Activated naive CD4-positive, alpha-beta T cell treated with anti-CD3 and anti-CD28 coated beads for 36 hours (primary cell): ENCODE measurements at places on chromosomes 13 and 19. TPM values are rescaled to one million over a fixed set of nuclear protein-coding genes. Genes with fewer than 3 reads are reported as not detected.
A peak's percentile ranks its signal among the peaks of the same experiment; 100 is the strongest.

The BCAM gene
- total RNA-seq: not detected

The PSG2 gene
- total RNA-seq: not detected

The ZNF681 gene
- 5.1 TPM for total RNA-seq

The CEACAM3 gene
- not detected for total RNA-seq

The AXL gene
- total RNA-seq: not detected

The ANGPTL8 gene
- total RNA-seq: not detected

GRCh38 chr13:38566519-38566918 is 120.4 kb upstream of the FREM2 start:
- H3K4me3 ChIP-seq: no peak overlapping the region
- peaks cover 11% of the 10 kb centered on the region for H3K27me3 ChIP-seq
- H3K27ac ChIP-seq: no peak overlapping the region
- DNase-seq: no peak
- no peaks in the 10 kb centered on the region for H3K36me3 ChIP-seq

GRCh38 chr13:97307882-97308624 is 85.9 kb downstream of the MBNL2 start:
- H3K36me3 ChIP-seq: peaks cover 11% of the 10 kb centered on the region
- no peaks in the 10 kb centered on the region for H3K27me3 ChIP-seq
- H3K27ac ChIP-seq: no peak overlapping the region
- H3K4me3 ChIP-seq: no peak overlapping the region
- DNase-seq: no peak

DNA sequence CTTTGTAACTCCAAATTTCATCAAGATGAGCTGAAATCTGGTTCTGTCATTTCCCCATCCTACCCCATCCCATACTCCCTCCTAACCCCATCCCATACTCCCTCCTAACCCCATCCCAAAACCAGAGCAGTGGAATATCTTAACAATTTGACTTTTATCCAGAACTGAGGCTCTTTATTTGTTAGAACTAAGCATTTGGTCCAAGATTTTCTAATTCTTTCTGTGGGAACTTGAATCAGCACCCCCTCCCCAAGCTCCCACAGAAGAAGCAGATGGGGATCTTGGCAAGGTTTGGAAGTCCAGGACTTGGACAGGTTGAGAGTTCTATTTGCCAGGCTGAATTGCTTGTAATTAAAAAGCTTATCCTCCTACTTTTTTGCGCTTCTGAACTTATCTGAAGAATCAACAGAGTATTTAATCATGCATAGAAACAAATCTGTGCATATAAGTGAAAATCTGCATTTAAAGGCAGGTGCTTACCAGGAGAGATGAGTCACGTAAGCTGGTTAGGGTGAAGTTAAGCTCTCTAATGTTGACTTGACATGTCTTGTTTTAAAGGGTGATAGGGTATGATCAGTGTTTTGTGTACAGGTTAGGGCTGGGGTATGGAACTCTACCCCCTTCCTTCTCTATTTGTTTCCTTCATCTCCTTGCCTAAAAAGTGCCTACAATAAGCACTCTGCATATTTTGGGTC is 111.1 kb downstream of the COG6 start:
- H3K4me1 ChIP-seq: no peaks in the 10 kb centered on the region
- H3K27ac ChIP-seq: no peak overlapping the region
- H3K36me3 ChIP-seq: no peaks in the 10 kb centered on the region
- H3K4me3 ChIP-seq: no peak overlapping the region

- no peak for DNase-seq
- no peaks in the 10 kb centered on the region for H3K36me3 ChIP-seq
- no peak overlapping the region for H3K27ac ChIP-seq
- no peaks in the 10 kb centered on the region for H3K4me1 ChIP-seq
- no peak overlapping the region for H3K4me3 ChIP-seq
- no peaks in the 10 kb centered on the region for H3K27me3 ChIP-seq
Observed at GRCh38 chr13:61123538-61124289, 291.9 kb downstream of the PCDH20 start.

DNA sequence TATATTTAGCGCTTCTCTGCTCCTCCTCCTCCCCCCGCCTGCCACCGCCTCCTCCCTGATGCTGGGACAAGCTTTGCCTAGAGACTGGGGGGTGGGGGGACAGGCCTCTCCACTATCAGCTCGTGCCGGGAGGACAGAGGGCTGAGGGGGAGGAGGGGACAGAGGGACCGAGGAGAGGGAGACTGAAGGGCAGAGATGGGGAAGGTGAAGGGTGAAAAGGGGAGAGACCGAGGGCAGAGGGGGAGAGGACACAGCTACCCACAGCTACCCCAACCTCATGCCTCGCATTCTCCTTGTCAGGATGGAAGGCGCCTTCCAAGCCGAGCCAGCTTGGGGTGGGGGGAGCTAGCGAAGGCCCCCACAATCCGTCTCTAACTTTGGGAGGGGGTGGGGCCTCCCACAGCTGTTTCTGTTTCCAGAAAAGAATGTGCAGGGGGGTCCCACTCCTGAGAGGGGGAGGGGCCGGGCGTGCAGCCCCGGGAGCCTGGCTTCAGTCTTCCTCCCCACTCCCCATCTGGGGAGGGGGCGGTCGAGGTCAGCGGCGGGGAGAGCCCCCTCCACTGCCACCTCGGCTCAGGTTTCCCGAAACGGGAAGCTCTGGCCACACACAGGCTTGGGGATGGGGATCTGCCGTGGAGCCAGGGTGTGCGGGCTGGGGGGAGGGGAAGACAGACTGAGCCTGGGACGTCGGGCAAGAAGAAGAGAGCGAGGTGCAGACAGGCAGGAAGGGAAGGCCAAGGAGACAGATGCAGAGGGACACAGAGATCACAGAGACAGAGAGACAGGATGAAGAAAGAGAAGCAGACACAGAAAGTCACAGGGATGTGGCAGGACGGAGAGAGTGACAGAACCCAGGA is 1.6 kb downstream of the DACT3 start:
- peak overlapping the region; percentile 70 for H3K4me3 ChIP-seq
- no peak overlapping the region for H3K27ac ChIP-seq
- H3K36me3 ChIP-seq: no peaks in the 10 kb centered on the region
- peaks cover 29% of the 10 kb centered on the region for H3K4me1 ChIP-seq
- H3K27me3 ChIP-seq: peaks cover 16% of the 10 kb centered on the region
- peak; percentile 29 for DNase-seq

- peaks cover 2% of the 10 kb centered on the region for H3K27me3 ChIP-seq
- no peaks in the 10 kb centered on the region for H3K36me3 ChIP-seq
- H3K4me1 ChIP-seq: no peaks in the 10 kb centered on the region
- H3K4me3 ChIP-seq: no peak overlapping the region
- no peak for DNase-seq
- no peak overlapping the region for H3K27ac ChIP-seq
Observed at GRCh38 chr13:102707467-102707866, 12.6 kb upstream of the METTL21C start.

- H3K4me3 ChIP-seq: no peak overlapping the region
- H3K27ac ChIP-seq: no peak overlapping the region
- no peaks in the 10 kb centered on the region for H3K4me1 ChIP-seq
Observed at GRCh38 chr19:5436106-5436947, 18.9 kb upstream of the ZNRF4 start.

DNA sequence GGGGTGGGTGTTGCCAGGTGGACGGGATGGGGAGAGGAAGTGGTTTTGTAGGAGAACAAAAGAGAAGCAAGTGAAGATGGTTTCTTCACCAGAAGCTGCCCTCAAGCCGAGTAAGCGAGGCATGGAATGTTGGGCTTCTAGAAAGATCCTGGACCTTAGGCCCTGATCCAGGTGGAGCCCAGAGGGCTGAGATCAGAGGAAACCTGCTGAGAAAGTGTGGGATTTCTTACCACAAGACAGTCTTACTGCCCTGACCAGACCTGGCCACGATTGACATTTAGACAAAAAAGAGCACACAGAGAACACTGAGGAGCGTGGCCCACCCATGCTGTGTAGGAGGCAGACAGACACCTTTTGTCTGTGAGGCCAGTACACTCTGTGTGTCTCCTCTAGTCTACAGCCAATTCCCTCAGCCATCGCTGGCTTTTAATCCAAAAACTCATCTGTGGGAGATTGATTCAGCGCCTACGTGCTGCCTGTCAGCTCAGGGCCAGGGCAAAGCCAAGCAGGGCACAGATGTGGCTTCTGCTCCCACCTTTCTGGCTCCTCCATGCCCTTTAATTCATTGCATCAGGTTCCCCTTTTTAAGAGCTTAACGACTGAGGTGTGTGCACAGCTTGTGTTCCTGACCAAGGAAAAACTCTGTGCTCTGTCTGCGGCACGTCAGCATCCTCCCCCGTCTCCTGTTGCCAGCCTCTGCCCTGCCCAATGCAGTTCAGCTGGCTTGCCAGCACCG is 123.3 kb downstream of the AKAP11 start:
- H3K4me3 ChIP-seq: peak overlapping the region; percentile 84
- peaks cover 7% of the 10 kb centered on the region for H3K36me3 ChIP-seq
- H3K27me3 ChIP-seq: no peaks in the 10 kb centered on the region
- peak; percentile 61 for DNase-seq
- H3K27ac ChIP-seq: peak overlapping the region; percentile 100

DNA sequence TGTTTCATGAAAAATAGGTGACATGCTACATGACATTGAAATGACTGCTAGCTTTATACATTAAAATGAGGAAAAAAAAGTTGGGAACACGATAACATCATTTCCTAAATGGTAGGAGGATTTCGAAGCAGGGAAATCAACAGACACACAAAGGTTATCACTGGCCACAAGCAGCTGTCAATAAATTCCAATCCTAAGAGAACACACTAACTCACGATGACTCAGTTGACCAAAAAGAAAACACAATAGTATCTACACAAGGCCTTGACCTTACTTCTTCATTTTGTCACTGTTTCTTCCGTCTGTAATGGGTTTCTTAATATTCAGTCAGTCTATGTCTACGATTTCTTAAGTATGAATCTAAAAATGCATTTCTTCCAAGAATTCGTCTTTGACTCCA is 36.5 kb downstream of the STARD13 start:
- DNase-seq: no peak
- no peak overlapping the region for H3K27ac ChIP-seq
- no peaks in the 10 kb centered on the region for H3K36me3 ChIP-seq
- peaks cover 16% of the 10 kb centered on the region for H3K27me3 ChIP-seq

DNA sequence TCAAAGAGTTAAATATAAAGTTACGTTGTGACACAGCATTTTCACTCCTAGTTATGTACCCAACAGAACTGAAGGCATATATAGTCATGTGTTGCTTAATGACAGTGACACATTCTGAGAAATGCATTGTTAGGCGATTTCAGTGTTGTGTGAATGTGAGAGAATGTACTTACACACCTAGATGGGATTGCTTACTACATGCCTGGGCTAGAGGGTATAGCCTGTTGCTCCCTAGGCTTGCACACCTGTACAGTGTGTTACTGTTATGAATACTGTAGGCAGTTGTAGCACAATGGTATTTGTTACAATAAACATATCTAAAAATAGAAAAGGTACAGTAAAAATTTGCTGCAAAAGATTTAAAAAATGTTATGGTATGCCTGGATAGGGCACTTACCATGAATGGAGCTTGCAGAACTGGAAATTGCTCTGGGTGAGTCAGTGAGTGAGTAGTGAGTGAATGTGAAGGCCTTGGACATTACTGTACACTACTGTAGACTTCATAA is 89.2 kb downstream of the DHRS12 start:
- H3K27ac ChIP-seq: no peak overlapping the region
- H3K36me3 ChIP-seq: peaks cover 2% of the 10 kb centered on the region
- H3K4me3 ChIP-seq: no peak overlapping the region
- no peak for DNase-seq
- H3K4me1 ChIP-seq: no peaks in the 10 kb centered on the region

DNA sequence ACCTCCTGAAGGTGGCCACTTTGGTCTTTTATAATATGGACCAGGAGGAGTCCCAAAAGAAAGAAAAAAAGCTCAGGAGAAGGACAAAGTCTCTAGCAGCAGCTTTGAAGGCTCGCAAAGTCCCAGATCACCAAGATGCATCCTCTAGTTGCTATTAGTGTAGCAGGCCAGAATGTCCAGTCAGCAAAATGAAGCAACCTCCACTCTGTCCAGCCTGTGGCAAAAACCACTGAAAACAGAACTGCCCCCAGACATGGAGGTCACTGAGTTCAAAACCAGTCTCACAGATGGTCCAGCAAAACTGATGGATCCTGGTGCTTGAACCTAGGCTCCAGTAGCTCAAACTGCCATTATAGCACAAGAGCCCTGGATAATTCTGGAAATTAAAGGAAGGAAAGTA is 10.4 kb downstream of the LILRB4 start:
- peaks cover 5% of the 10 kb centered on the region for H3K36me3 ChIP-seq
- H3K4me3 ChIP-seq: no peak overlapping the region
- no peak overlapping the region for H3K27ac ChIP-seq

GRCh38 chr13:49914947-49915346 is 21.2 kb downstream of the SPRYD7 start:
- no peaks in the 10 kb centered on the region for H3K4me1 ChIP-seq
- H3K27me3 ChIP-seq: no peaks in the 10 kb centered on the region
- H3K36me3 ChIP-seq: peaks cover 14% of the 10 kb centered on the region
- H3K4me3 ChIP-seq: no peak overlapping the region
- no peak overlapping the region for H3K27ac ChIP-seq
- DNase-seq: no peak

DNA sequence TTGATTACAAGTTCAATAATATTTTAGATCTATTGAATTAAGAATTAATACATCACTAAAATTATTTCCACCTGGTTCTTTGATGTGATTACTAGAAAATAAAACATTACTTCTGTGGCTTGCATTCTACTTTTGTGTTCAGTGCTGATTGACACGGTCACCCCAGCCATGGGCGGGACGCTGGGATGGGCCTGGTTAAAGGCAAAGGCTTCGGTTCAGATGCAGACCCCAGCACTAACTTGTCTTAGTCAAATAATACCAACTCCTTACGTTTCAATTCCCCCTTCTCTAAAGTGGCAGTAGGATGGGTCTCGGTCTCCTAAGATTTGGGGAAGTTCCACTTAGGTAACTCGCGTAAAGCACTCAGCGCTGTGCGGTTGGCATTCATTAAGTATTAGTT is 144.9 kb downstream of the URI1 start:
- no peaks in the 10 kb centered on the region for H3K27me3 ChIP-seq
- H3K4me1 ChIP-seq: peaks cover 2% of the 10 kb centered on the region
- H3K27ac ChIP-seq: no peak overlapping the region
- H3K36me3 ChIP-seq: no peaks in the 10 kb centered on the region
- no peak overlapping the region for H3K4me3 ChIP-seq

GRCh38 chr19:45900738-45901431 is 1.5 kb downstream of the MYPOP start:
- H3K36me3 ChIP-seq: peaks cover 4% of the 10 kb centered on the region
- peak overlapping the region; percentile 54 for H3K4me3 ChIP-seq
- H3K27ac ChIP-seq: no peak overlapping the region
- DNase-seq: peak; percentile 25
- H3K27me3 ChIP-seq: no peaks in the 10 kb centered on the region

DNA sequence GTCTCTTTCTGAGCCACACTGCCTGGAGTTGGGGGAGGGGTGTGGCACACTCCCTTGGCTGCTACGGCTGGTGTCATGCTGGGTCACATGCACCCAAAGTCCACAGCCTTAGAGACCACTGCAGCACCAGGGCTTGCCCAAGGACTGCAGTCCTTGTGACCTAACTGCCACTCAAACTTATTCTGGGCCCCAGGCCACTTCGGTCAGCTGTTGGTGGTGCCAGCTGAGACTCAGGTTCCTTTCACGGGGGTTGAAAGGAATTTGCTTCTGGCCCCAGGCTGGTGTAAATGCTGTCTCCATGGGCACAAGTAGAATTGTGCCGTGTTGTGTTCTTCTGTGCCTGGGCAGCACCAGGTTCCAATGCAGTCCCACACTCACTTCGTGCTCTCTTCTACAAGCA is 9.5 kb upstream of the VN1R1 start:
- peaks cover 50% of the 10 kb centered on the region for H3K36me3 ChIP-seq
- H3K27me3 ChIP-seq: no peaks in the 10 kb centered on the region
- H3K4me3 ChIP-seq: no peak overlapping the region
- no peak for DNase-seq
